ENCODE measurements at places on chromosomes 16 and 17. TPM values are rescaled to one million over a fixed set of nuclear protein-coding genes. Genes with fewer than 3 reads are reported as not detected.

DNA sequence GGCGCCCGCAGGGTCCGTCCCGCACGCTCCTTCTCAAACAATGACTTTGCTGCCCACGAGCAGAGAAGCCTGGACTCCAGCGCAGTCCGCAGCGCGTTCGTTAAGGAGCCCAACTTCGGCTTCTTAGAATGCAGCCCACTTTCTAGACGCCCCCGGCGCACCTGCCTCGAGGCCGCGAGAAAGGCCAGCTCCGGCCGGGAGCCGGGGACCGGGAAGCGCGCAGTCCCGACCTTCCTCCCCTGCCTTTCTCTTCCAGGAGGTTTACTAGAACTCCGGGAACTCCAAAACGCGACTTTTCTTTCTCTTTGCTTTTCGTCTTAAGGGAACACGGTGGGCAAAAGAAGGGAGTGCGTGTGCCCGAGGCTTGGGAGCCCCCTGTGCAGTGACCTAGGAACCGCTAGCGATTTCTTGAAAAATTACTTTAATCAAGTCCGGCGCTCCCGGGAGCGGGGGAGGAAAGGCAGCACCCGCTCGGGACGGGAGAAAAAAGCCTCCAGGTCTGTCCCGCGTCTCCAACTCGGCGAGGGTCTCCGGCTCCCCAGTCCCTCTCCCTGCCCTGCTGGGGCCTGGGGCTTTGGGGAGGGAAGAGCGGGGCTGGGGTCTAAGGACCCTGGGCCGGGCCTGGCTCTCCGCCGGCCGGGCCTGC is 2.6 kb downstream of the HNF1B start:
- DNase-seq = no peak

DNA sequence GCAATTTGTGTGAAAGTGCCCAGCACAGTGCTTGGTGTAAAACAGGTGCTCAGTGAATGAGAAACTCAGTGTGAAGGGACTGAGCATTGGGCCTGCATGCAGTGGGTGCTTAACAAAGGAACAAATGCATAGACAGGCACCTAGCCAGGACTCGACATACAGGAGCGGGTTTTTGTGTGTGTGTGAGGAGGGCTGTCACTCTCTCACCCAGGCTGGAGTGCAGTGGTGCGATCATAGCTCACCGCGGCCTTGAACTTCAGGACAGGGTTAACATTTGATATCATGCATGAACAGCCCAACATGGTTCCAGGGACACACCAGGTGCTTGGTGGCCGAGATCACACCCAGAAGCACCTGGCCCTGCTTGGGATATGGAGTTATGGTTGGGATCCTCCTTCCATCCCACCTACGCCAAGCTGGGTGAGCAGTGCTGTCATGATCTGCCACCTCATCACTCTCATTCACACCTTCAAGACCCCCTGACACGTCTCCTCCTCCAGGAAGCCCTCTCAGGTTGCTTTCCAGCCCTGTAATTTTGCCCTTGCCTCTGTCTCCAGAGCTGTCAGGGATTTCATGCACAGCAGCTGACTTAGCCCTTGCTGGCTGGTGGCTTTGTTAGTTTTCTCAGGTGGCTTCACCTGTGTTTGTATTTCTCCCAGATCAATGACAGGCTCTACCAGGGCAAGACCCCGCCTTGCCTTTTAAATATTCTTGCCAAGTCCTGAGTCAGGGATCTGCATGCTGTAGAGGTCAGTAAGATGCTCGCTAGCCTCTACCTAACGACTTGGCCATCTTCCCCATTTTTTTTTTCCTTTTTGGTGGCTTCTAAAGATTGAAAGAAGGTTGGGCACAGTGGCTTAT is 66.4 kb downstream of the OR1D5 start:
- no peak for DNase-seq

DNA sequence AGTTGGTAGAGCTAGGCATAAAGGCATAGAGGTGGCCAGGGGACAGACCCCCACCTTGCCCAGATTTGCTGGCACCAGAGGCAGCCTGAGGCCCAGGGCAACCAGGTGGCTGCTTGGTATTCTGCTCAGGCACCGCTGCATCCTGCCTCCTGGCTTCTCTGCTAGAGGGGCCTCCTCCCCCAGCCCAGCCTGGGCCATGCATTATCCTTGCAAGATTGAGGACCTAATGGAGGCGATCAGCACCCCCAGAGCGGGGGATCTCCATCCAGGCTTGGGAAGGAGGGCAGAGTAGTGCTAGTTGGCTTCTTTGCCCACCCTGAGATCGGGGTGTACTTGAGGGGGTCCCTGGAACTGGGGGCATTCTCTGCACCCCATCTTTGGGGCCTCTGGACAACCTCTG is 23.8 kb downstream of the CDK5RAP3 start:
- DNase-seq = no peak

GRCh38 chr17:28466521-28467048 is 6.9 kb upstream of the SLC13A2 start:
- no peak for DNase-seq

DNA sequence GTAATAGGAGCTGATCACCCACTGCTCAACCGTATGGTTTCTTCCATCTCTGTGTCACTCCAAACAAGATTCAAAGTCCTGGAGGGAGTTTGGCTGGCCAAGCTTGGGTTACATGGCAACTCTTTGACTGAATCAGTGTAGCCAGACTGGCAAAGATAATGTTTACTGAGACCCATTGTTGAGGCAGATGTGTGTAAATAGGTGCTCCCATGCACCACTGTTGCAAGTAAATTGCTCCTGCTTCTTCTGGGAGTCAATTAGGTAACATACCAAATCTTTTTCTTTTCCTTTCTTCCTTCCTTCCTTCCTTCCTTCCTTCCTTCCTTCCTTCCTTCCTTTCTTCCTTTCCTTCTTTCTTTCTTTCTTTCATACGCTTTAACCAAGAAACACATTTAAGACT is 86.3 kb upstream of the DHX40 start:
- DNase-seq = no peak

GRCh38 chr16:67438098-67438791 is 7.3 kb downstream of the HSD11B2 start:
- DNase-seq = no peak

GRCh38 chr17:34999456-34999855 is 19.1 kb downstream of the LIG3 start:
- no peak for DNase-seq

- DNase-seq = no peak
These were observed 16.6 kb upstream of the CCL8 start for GRCh38 chr17:34302636-34303035.

GRCh38 chr16:14309906-14310305 is 238.8 kb downstream of the MRTFB start:
- DNase-seq = no peak

GRCh38 chr16:4213737-4214136 is 28.1 kb downstream of the SRL start:
- DNase-seq = no peak

- DNase-seq = no peak
These were observed 40.3 kb upstream of the ENPP7 start for GRCh38 chr17:79690466-79690865.

- no peak for DNase-seq
These were observed 4.9 kb downstream of the JPH3 start for GRCh38 chr16:87607223-87607622.

GRCh38 chr16:27460663-27461482 is 58.9 kb downstream of the IL21R start:
- DNase-seq = no peak

DNA sequence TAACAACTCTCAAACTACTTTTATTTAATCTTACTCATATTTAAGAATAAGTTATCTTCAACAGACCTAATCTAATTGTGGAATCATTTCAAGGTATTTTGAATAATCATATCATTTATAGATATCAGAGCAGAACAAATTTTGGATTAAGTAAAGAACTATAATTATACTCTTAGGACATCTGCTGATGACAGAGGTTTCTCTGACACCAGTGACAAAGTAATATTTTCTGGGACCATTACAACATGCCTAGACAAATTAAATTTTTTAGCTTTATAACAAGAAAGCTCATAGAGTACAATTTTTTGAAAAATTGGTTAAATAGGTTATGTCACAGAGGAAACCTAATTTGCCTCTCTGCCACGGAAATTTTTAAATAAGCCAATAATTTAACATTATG is 30.5 kb downstream of the C16orf87 start:
- DNase-seq = no peak

- DNase-seq = no peak
These were observed 252.4 kb downstream of the GRIN2A start for GRCh38 chr16:9929836-9930235.

GRCh38 chr17:27218719-27219488 is 75.0 kb upstream of the WSB1 start:
- no peak for DNase-seq

DNA sequence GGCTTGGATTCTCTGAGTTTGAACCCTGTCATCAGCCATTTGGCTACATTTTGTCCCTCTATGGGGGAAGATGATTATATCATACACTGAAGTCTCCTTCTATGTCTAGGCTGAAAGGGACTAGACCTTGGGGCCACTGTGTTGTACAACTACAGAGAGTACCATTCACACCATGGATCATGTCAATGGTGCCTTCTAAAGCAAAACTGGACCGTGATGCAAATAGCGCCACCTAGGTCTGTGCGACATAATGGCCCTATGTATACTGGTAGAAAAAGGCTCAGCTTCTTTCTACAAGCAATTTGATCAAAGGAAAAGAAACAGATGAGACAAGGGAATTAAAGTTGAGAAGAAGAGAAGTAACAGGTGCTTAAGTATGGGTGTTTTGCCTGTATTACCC is 100.7 kb downstream of the LYRM1 start:
- no peak for DNase-seq

DNA sequence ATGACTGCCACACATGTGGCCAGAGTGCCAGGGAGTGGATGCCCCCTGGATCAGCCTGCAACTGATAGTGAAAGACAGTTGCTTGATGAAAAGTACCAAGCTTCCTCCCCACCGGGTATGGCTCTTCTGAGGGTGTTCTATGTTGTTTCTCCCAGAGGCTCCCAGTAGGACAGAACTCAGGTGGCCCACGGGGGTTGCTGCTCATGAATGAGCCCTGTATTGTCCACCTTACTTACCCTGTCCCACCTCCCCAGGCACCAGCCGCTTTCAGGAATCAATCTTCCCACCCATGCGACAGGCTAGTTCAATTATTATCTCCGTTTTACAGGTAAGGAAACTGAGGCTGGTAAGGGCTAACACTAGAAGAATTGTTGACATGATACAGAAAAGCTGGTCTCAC is 34.9 kb upstream of the RGS9 start:
- DNase-seq = no peak

DNA sequence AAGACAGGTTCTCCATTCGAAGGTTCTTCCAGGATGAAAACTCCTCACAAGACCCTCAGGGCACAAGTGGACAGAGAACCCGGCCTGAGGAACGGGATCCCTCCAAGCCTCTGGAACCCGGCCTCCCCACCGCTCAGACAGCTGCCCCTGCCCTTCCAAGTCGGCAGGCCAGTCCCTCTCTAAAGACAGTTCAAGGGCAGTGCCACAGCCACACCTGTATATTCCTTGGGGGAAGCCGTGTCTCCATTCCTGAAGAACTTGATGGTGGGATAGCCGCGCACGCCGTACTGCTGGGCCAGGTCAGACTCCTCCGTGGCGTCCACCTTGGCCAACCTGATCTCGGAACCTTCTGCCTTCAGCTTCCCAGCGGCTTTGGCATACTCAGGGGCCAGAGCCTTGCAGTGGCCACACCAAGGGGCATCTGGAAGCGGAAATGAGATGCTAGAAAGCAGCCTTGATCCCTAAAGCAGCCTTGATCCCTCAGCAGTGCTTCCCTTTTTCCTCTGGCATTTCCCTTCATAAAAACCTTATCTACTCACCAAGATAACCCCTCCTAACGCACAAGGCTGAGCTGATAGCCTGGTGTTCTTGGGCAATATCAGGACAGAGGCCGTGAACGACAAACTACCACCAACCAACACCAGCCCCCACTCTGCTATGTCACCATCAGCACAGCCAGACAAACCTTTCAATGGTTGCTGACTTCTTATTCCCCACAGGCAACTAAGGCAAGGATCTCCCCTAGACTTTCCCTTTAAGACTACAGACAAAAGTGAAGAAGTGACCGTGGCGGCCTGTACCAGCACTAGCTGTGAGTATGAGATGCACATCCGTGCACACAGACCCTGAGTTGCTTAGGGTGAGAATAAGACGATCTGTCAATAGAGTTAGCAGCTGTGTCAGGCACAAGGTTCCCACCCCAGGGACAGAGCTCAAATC is 1.1 kb downstream of the P4HB start:
- no peak for DNase-seq

- no peak for DNase-seq
These were observed 440.6 kb downstream of the HS3ST3B1 start for GRCh38 chr17:14741491-14741890.

DNA sequence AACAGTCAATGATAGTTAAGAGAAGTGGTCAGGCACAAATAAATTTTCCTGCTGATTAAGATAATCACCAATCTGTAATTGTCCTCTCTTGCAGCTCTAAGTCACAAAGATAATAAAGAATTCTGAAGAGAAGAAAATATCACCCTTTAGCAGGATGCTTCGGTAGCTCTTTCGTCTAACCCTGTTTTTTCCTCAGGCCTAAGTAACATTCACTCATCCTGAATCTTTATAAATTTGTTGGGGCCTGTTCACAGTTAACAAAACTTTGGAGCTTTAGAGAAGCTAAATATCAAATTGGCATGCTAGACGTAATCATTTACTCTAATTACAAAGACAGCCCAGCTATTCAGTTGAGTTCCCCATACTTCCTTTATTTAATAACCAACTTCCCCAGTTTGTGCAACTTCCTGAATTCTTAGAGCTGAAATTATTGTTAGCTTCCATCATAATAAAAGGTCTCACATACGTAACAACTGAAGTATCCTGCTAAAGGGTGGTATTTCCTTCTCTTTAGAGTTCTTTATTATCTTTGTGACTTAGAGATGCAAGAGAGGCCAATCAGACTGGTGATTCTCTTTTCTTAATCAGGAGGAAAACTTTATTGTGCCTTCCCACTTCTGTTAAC is 118.6 kb downstream of the TANGO6 start:
- no peak for DNase-seq

DNA sequence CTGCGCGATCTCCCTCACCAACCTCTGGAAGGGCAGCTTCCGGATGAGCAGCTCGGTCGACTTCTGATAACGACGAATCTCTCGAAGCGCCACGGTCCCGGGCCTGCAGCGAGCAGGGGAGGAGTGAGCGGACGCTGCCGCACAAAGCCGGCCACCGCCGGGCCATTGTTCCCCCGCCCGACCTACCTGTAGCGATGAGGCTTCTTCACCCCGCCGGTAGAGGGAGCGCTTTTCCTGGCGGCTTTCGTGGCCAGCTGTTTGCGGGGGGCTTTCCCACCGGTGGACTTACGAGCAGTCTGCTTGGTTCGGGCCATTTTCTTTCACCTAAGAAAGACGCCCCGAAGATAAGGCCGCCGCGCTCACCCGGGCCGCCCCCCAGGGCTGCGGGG is 5.8 kb upstream of the UNK start:
- no peak for DNase-seq

MYH1 gene
- polyA plus RNA-seq = 0.06 TPM

APOBR gene
- polyA plus RNA-seq = 0.79 TPM

HOXB1 gene
- 0.30 TPM for polyA plus RNA-seq

PABPN1L gene
- 0.09 TPM for polyA plus RNA-seq

HP gene
- polyA plus RNA-seq = 0.43 TPM

TAT gene
- polyA plus RNA-seq = 0.09 TPM

CCL22 gene
- 0.06 TPM for polyA plus RNA-seq

KRT25 gene
- not detected for polyA plus RNA-seq

BICDL2 gene
- 2.3 TPM for polyA plus RNA-seq

KRTAP4-9 gene
- not detected for polyA plus RNA-seq

CTRL gene
- 6.8 TPM for polyA plus RNA-seq

FNDC8 gene
- polyA plus RNA-seq = not detected

Data from right renal pelvis (tissue), 4 donors.